GM23338 (cell line): ENCODE measurements at places on chromosomes 6 and 20. TPM values are rescaled to one million over a fixed set of nuclear protein-coding genes. Genes with fewer than 3 reads are reported as not detected.

DNA sequence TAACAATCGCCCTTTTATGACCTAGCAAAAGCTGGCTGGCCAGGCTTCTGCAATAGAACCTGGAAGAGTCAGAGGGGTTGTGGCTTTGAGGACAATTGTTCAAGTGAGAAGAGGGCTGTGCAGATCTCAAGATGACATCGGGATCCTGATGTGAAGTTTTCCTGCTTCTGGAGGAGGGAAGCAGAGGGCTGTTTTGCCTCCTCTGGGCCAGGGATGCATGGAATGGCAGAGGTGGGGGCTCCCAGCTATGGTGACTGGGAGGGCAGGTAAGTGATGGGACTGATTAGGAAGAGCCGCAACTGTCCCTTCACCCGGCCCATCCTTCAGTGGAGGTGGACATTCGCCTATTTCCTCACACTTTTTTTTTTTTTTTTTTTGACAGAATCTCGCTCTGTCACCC, 43.4 kb upstream of the BLCAP start:
- DNase-seq = no peak

GRCh38 chr20:57661746-57662455, 41.7 kb upstream of the ZBP1 start:
- DNase-seq = no peak

GRCh38 chr6:22056398-22056797, 240.4 kb downstream of the PRL start:
- no peak for DNase-seq

DNA sequence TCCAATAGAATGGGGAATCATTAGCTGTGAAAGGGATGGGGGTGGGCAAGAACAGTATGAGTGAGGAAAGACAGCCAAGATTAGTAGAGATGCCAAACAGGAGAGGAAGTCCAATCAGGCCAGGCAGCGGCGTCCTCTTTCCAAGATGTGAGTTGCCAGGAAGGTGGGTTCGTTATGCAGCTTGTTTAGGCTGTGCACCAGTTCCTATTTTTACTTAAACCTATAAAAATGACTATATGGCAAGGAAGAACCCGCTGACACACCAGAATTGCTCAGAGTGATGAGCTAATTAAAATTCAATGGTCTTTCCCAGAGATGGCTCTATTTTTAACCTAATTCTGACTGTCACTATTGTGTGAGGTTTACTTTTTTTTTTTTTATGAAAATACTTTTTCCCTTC, 88.2 kb downstream of the SLC22A23 start:
- DNase-seq = no peak

- DNase-seq = no peak
These were observed 305.2 kb upstream of the CITED2 start for GRCh38 chr6:139679516-139680179.

The MACROD2 gene
- total RNA-seq = 2.0 and 2.8 TPM in 2 replicates

DNA sequence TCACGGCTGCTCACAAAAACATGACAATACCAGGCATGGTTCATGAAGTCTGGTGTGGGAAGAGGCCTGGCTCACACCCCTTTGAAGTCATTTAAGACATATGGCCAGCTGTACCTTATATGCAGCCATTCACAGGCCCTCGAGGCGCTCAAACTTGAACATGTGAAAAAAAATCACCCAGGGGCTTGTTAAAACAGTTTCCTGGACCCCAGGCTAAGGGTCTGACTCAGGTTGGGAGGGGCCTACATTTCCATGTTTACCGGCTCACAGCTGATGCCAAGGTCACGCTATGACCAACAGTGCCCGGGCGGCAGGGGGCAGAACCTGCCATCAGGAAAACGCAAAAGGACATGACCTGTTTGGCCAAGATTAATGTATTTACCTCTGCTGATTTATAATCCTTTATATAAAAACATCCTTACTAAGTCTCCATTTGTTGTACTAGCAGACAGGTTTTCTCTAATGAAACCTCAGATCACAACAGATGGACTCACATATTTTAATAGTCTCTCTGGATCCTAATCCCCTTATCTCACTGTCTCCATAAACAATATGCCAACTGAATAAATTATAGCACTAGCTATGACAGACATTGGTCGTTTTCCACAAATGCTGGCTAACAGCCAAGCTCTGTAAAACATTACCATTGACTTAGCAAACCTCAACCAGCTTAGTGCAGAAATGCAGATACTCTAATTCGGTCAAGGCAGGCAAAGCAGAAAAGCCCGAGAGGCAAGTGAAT, 19.9 kb downstream of the EZR start:
- no peak for DNase-seq

The STMND1 gene
- total RNA-seq = 0.80 TPM in 1 of 2 replicates, not detected in the other

DNA sequence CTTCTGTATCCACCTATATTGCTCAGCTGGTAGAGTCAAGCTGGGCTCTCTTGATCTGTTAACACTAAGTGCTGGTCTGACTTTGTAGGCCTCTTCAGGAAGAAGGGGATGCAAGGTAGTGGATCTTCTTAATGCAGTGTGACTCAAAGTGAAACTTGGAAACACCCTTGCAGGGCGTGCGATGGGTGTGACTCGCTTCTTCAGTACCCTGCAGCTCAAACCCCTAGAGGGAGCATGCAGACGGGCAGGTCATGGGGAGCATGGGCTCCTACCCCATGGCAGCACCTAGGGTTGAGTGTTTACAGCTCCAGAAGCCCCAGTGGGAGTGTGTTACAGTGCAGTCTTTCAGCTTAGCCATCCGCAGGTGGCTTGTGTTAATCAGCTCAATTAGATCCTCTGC, 757 bp upstream of the SAMD3 start:
- peak; percentile 18 for DNase-seq

GRCh38 chr6:51265426-51265825, 446.8 kb downstream of the TFAP2B start:
- DNase-seq = no peak

GRCh38 chr6:10478187-10479040, 42.7 kb upstream of the GCNT2 start:
- DNase-seq = peak; percentile 85

DNA sequence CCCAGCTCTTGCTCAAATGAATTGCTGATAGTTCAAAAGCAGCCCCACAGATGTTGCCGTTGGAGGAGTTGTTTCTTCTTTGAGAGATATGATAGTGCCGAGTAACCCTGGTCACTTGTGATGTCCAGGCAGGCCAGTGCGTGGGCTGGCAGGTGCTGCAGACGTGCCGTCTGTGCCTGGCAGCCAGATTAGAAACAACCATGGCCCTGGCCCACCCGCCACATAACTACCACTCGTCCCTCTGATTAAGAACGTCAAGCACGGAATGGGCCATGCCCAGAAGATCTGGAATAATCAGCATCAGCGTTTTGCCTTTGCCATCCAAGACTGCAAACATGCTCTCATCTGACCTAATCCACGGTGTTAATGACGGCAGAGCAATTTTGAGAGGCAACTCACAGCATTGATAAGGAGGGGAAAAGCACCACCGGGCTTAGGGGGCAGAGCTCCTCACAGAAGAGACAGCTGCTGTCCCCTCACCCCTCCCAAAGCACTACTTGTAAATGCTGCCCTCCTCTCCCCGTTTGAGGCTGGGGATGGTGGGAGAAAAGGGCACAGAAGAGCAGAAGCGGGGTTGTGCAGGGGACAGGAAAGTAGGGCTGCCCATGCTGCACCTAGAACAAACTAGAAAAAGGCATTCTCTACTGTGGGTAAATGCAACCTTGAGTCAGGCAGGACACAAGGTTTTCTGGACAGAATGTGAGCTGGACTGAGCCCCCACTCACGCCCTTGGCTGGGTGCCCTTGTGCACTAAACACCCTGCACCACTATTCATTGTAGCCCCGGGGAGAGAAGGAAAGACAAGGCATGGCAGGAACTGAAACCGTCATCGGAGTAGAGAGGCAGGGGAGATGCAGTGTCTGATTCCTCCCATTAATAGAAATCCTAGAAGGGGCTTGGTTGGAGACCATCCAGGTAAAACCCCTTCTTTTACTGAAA, 5.3 kb upstream of the CPNE5 start:
- no peak for DNase-seq

The PDSS2 gene
- 14.5 and 16.7 TPM in 2 replicates for total RNA-seq

The HEY2 gene
- total RNA-seq = 3.7 and 4.3 TPM in 2 replicates

The PLCB4 gene
- total RNA-seq = 5.9 and 16.1 TPM in 2 replicates

- peak; percentile 5 for DNase-seq
These were observed 77.6 kb upstream of the STXBP5 start for GRCh38 chr6:147126618-147127022.

DNA sequence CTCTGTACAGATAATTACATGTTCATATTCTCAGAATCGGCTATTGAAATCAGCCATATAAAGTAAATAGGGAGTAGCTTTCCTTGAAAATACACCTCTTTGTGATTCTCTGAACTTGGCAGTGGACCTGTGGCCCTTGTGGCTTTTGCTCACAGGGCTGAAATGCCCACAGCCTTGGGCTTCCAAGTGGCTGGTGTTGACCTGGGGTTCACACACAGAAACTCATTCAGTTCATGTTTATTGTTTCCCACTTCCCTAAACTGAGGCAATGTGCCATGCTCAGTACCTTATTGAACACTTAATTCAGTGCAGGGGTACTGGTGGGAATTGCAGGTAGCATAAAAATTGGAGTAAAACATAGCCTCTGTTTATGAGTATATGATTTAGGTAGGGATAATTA, 19.1 kb upstream of the TULP4 start:
- no peak for DNase-seq

The BTNL2 gene
- not detected in 2 replicates for total RNA-seq

The TREM2 gene
- total RNA-seq = not detected in 2 replicates

DNA sequence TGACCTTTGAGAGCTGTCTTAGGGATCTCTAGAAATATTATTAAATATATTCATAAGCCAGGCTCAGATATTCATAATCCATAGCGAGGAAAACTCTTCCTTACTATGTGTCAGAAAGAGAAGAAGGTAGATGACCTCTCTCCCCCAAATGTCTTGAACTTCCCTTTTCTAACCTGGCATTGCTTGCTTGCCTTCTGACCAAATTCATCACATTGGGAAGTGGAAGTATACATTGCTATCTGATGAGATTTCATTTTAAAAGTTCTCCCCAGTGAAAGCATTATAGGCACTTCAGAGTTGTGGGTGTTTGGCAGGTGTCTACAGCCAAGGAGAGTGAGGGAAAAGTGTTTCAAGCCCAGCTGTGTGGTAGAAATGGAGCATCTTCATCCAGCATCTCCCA, 197.3 kb downstream of the ZFAND3 start:
- no peak for DNase-seq
